ENCODE measurements at places on chromosomes 3 and 15.

DNA sequence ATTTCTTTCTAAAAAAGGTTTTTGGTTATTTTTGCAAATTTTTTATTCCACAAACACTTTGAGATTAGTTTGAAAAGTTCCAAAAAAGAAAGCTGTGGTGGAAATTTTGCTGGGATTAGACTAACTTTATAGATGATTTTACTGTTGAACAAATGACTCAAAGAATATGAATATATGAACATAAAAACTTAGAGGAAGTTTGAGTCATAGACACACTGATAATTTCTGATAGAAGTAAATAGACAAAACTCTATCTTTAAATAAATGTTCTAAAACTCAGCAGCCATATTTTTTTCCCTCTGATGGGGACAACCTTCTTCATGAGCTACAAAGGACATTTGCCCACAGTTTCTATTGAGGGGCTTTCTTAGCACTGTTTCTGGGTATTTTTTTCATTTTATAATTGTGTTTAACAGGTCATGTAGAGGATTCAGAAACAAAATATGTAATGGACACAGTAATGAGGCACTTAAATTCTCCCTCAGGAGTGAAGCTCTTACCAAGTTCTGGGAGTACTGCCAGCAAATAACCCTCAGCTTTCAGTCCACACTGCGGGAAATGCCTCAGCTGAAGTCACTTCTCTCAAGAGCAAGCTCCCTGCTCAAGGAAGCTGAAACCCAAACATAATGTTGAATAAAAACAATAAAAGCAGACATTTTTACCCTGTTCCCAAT, 157.6 kb downstream of the NFKBIZ start:
- peak; percentile 95 for DNase-seq

DNA sequence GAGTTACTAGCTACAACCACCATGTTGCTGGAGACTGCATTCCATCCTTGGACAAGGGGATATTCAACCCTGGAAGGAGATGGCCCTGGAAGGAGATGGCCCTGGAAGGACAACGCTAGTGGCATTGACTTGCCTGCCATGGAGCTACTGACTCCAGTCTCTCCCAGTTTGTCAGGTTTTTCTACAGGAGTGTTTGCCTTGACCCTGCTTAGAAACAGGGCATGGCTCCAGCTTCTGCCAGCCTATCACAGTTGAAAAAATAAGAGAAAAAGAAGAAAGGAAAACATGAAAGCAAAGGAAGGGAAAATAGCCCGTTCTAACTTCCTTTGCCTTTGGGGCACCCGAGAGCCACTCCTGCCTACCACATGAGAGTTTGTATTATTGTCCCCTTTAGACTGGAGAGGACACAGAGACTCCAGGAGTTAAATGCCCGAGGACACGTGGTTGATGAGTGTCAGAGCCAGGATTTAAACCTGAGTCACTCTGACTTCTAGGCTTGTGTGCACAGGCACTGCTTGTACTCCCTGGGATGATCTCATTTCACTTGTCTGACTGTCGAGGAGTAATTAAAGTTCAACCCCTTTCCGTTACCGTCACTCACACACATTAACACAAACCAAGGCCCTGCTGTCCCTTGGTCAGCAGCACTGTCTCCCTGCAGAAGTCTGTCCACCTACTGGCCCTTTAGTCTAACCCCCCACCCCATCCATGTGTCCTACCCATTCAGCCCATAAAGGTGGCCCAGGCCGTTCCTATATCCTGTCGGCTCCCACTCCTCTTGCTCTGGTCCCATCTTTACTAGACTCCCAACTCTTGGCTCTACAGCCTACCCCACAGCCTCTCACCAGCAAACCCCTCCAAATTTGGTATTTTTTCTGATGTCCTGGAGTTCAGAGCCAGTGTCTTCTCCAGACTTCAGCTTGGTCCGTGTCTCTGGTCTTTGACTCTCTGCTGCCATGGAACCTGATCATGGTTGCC, 46.1 kb downstream of the C2CD4A start:
- peak; percentile 93 for DNase-seq

DNA sequence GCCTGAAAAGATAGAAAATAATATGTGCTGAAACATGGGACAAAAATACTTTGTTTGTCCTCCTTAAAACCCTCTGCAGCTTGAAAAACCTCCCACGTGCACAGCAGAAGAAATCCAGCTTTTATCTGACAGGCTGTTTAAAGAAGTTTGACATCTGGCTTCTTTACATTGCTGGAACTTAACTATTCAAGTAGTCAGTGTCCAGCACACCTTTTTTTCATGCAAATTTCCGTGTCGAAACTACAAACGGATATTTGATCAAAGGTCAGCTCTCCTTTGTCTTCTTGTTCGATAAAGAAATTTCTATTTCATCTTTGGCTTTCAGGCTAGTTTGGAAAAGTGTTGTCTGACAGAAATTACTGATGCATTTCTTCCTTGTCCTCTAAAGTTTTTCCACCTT, 66.8 kb upstream of the KBTBD8 start:
- no peak for DNase-seq

DNA sequence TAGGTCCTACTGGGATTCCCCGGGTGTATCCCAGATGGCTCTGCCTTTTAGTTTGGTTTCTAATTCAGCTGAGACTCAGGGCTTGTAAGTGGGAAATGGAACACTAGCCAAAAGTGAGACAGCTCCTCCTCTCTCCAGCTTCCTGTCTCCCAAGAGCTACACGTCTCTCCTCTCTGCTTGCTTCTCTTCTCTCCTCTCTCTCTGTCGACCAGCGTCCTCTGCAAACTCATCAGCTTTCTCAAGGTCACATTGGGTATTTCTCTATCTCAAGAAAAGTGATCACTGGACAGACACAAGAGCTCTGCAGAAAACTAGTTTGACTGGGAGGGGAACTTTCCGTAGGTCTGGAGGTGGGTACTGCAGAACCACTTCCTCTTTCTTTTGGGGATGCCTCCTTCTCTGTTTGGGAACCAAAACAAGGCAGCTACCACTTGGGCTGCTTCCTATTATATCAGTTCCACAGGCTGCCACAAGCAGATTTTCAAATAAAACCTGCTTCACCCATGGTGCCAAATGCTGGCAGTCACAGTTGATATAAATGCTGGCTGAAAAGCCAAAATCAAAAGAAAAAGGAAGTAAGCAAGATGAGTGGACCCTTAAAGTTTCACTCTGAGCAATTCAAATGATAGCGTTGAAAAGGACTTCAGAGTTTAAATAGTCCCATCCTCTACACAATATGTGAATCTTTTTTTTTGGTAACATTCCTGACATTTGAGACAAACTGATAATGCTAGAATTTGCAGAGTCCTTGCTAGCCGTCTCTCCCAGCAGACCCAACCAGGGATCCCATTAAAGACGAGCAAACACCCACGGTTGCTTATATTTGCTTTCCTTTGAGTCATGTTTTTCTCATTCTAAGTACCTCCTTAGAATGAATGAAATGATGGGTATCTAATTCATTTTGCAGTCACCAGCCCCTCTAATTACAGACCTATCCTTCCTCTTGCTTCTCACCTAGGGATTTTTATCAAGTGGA, 7.2 kb upstream of the DYNC1LI1 start:
- DNase-seq: peak; percentile 61

- peak; percentile 77 for DNase-seq
Observed at GRCh38 chr3:194573680-194574437, 59.4 kb downstream of the TMEM44 start.

DNA sequence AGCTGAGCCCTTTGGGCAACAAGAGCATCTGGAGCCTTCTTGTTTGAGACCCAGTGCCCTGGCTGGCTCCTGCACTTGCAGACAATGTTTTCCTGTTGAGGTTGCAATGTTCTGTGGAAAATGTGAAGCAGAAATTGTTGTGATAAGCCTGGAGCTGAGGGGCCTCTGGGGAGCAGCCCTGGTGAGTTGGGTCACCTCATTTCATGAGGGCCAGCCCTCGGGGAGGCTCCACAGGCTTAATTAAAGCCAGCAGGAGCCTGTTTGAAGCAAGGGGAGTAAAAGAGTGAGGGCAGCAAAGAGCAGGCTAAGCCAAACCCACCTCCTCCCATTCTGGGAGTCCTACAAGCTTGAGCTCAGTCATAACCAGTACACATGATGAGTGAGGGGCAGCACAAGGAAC, 154.3 kb downstream of the ALDH1A2 start:
- peak; percentile 42 for DNase-seq
